ENCODE measurements at places on chromosomes 1 and 21. TPM values are rescaled to one million over a fixed set of nuclear protein-coding genes. Genes with fewer than 3 reads are reported as not detected.

DNA sequence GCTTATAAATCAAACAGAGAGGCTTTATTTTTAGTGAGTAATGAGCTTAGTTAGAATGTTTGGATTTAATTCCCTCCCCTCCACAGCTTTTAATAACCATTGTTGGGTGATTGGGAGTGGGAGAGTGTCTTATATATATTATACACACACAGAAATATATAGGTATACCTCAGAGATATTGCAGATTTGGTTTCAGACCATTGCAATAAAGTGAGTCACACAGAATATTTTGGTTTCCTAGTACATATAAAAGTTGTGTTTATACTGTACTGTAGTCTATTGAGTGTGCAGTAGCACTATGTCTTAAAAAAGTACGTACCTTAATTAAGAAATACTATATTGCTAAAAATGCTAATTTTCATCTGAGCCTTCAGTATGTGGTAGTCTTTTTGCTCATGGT is 44.4 kb downstream of the RPS6KC1 start:
- DNase-seq = no peak

GRCh38 chr1:59678040-59678439 is 136.7 kb upstream of the HOOK1 start:
- no peak for DNase-seq

GRCh38 chr1:51926171-51926812 is 47.8 kb upstream of the NRDC start:
- peak; percentile 24 for DNase-seq

- no peak for DNase-seq
Observed at GRCh38 chr1:25872713-25873112, 2.8 kb downstream of the PAQR7 start.

DNA sequence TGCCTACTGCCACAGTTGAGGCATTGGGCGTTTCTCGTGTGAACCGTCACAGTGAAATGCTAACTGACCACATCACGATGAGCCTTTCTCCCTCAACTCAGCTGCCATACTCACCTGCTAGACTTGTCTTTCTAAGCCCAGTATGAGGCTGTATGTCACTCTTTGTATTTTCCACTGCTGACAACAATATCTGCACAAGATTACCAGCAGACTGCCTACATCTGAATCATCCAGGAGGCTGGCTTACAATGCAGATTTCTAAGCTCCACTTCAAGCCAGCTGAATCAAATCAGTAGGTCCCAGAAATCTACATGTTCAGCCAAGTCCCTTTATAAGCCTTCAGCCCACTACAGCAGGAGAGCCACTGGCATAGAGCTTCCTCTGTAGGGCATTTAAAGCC is 355.0 kb upstream of the DUSP10 start:
- DNase-seq = no peak

- DNase-seq = no peak
Observed at GRCh38 chr1:166701603-166702100, 137.6 kb upstream of the POGK start.

DNA sequence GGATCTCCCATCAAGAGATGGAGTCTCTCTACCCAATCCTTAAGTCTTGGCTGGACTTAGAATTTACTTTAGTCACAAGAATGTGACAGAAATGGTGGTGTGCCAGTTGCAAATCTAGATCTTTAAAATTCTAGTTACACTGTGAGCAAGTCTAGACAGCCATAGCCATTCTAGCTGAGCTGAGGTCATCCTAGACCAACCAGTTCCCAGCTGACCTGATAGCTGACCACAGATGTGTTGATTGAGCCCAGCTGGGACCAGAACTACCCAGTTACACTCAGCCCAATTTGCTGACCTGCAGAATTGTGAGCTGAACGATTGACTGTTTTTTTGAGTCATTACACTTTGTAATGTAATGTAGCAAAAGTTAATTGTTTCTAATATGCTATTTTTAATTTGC is 251.8 kb downstream of the ADGRL2 start:
- no peak for DNase-seq

- DNase-seq = peak; percentile 58
Observed at GRCh38 chr1:89483010-89483756, 41.4 kb upstream of the LRRC8B start.

GRCh38 chr1:221543529-221544120 is 198.3 kb downstream of the DUSP10 start:
- no peak for DNase-seq

DNA sequence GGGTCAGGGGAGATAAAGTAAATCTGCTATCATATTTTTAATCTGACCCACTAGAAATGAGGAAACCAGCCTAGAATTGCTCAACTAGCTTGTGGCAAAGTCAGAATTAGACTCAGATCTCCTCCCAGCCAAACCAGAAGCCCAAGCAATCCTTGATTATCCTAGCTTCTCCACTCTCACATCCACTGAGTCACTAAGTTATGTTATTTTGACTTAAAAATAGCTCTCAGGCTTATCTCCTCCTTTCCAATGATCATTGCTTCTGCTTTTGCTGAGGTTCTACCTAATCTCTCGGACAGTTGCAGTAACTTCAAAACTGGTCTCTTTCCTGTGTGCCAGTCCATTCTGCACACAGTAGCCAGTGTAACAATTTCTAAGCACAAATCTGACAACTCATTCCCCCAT is 22.9 kb downstream of the OVAAL start:
- DNase-seq = no peak

- DNase-seq = no peak
Observed at GRCh38 chr1:184199438-184200085, 148.0 kb downstream of the TSEN15 start.

The SEMA4A gene
- total RNA-seq = 0.42 TPM

The CYP2J2 gene
- total RNA-seq = 0.42 TPM

The CORT gene
- total RNA-seq = not detected

The HSF2BP gene
- 0.53 TPM for total RNA-seq

The OR2L2 gene
- total RNA-seq = not detected

Measured in pulmonary artery endothelial cell (primary cell).